ENCODE measurements at places on chromosomes 2 and 18. TPM values are rescaled to one million over a fixed set of nuclear protein-coding genes. Genes with fewer than 3 reads are reported as not detected.

- peak; percentile 51 for DNase-seq
Observed at GRCh38 chr2:182186132-182186735, 200.6 kb downstream of the PPP1R1C start.

DNA sequence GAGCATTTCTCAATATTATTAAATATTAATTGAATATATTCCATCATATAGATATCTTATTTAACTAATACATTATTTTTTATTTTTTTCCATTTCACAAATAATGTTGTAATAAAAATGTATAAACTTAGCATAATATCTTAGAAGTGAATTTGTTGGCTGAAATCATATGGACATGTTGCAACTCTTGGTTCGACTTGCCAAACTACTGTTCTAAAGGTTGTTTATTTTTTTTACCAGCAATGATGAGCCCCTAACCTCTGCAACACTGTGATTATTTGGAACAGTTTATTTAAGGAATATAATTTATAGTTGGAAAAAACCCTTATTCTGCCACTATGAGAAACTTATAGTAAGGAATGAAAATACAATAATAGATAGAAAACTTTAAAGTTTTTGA lies 8.8 kb upstream of the NAB1 start:
- no peak for DNase-seq

Gene RGPD4
- polyA plus RNA-seq: 0.04 TPM

GRCh38 chr2:160920061-160920460 lies 240.2 kb upstream of the TANK start:
- DNase-seq: no peak

Measured in GM23248 (cell line).